IPS-NIHi11 (cell line): ENCODE measurements at places on chromosomes 11 and 22.

DNA sequence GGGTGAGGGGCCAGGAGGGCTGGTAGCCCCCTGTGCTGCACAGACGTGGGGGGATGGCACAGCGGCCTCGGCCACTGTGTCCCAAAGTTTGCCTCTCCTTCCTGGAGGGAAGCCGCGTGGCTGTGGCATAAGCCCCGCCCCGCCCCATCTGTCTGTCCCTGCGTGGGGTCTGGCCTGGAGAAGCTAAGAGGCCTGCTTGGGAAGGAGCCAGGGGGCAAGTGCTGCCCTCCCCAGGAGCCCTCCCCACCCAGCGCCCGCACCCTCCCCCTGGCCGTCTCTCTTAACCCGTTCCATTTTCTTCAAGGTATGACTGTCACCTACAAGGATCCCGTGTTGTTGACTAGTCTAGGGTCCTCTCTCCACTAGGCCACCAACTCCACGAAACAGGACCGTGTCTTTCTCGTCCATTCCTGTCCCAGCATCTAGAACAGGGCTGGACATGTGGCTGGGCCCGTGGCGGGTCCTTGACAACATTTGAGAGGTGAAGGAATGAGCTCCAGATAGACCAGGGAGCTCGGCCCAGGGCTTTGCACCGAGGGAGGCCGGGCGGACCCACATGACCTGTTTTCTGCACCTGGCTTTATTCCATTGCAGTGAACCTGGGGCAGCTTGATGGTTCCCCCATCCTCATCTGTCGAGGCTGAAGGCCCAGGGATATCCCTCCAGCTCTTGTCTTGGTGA lies 428.0 kb downstream of the TBC1D22A start:
- no peak for DNase-seq

- DNase-seq, result peak; percentile 42
Observed at GRCh38 chr11:117874253-117874909, 2.1 kb downstream of the FXYD6 start.

GRCh38 chr11:22920939-22921565 lies 60.8 kb upstream of the CCDC179 start:
- DNase-seq, result peak; percentile 41

DNA sequence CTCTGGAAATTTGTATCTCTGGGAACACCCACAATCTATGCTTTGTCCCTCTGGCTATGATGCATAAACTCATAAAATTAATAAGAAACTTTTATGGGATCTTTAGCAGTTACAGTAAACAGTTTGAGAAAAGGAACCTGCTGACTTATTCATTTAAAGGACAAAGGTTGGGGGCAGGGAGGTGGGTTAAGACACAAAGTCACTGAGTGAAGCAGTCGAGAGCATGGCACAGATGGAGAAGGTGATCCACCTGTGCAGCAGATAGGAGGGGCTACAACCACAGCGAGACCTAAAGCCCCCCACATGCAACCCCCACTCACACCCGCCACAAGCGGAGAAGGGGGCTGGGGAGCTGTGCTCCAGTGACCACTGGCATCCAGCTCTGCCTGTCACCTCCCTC lies 45.0 kb downstream of the SMCO4 start:
- no peak for DNase-seq

DNA sequence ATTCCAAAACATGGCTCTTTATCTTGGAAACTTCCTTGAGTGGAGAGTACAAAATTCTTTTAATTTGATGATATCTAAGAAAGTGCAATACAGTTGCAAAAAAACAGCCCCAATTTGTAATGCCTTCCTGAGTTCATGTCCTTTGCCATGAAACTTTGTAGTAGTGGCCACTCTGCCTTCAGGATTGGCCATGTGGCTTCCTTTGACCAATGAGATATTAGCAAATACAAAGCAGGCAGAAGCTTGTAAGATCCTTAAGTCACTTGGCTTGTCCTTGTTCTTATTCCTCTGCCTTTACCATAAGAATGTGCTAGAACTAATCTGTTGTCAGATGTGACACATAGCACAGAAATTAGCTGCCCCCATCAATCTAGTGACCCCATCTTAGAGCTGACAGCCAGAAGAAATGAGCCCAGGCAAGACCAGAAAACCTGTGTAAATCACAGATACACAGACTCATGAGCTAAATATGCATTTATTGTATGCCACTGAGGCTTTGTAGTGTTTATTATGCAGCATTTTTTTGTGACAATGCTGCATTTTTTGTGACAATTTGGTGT lies 29.8 kb upstream of the BLID start:
- no peak for DNase-seq
